Renal cortex interstitium (tissue), 15 donors: ENCODE measurements at places on chromosomes 12 and 14. TPM values are rescaled to one million over a fixed set of nuclear protein-coding genes. Genes with fewer than 3 reads are reported as not detected.

DNA sequence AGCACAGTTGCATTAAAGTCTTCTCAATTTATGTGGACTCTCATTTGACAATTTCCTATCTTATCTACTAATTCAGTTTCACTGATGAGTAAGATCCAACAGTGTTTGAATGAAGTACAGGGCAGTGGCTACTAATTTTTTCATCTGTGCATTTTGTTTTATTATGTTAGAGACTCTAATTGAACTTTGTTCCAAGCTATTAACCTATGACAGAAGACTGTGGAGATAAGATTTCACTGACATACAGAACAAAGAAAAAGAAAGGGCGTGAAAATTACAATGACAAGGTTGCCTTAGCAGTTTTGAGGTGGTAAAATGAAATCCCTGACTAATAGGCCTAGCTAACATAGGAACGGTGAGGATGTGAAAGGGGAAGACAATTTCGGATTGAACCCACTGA, 153.2 kb upstream of the SOX5 start:
- no peak for DNase-seq

GRCh38 chr12:28830491-28830890, 318.6 kb upstream of the FAR2 start:
- no peak for DNase-seq

DNA sequence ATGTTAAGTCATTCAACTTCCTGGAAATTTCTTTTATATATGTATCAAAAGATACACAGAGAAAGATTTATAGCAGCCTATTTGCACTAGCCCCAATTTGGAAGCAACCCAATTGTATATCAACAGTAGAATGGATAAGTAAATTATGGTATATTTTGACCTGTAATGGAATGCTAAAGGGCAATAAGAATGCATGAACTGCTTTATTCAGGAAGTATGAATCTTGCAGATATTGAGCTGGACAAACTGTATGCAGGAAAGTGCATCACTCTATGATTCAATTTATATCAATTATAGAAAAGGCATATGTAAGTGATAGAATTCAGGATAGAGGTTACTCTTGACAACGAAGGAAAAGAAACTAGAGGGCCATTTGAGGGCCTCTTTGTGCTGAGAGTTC, 913.1 kb upstream of the FBXO33 start:
- peak; percentile 12 for DNase-seq

GRCh38 chr12:114835031-114835430, 151.1 kb upstream of the TBX3 start:
- no peak for DNase-seq

- no peak for DNase-seq
Measured at GRCh38 chr14:80087411-80087810, 123.9 kb downstream of the DIO2 start.

- peak; percentile 19 for DNase-seq
Measured at GRCh38 chr12:79886917-79887519, 47.9 kb downstream of the PPP1R12A start.

DNA sequence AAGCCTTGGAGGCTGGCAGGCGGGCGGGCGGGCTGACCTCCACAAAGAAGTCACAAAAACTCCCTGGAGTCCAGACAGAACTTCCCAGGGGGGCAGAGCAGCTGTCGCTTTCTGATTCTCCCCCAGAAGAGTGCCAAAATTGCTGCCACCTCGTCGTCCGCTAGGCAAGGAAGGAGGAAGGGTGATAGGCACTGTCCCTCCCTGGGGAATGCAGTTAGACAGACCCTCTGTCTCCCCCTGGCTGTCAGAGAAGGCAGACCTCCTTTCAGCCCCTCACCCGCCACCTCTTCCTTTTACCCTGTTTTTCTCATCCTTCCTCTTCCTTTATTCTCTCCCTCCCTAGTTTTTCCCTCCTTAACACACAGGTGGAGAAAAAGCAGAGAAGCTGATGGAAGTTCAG, 18.7 kb downstream of the GRIN2B start:
- no peak for DNase-seq

- no peak for DNase-seq
Measured at GRCh38 chr12:80709811-80710726, 2.6 kb downstream of the MYF6 start.

DNA sequence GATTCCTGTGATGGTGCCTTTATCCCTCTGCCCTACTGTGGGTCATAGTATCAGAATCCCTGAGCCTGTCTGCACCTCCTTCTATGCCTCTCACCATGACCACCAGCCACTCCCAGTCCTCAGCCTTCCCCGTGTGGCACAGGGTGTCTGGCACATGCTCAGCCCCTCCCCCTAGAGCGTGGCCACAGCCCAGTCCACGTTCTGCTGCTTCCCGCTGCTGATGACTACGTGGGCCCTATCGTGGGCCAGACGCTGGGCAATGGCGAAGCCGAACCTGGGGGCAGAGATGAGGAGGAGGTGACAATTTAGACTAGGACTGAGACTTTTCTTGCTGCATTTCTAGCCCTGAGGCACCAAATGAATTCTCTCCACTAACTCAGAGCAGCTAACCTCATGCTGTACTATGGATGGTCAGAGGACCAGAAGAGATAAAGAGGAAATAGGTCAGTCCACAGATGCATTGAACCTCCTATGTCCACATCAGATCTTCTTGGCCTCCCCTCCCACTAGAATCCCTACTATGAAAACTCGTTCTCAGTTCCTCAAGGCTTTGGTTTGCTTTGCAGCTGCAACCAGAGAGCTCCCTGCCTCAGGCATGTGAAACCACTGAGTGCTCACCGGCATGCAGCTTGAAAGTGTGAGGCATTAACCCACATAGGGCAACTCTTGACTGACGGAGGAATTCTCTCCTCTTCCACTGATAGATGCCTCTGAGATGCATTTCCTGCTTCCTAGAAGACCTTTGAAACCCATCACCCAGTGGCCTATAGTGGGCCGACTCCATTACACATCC, 126.3 kb upstream of the DHRS4 start:
- no peak for DNase-seq

DNA sequence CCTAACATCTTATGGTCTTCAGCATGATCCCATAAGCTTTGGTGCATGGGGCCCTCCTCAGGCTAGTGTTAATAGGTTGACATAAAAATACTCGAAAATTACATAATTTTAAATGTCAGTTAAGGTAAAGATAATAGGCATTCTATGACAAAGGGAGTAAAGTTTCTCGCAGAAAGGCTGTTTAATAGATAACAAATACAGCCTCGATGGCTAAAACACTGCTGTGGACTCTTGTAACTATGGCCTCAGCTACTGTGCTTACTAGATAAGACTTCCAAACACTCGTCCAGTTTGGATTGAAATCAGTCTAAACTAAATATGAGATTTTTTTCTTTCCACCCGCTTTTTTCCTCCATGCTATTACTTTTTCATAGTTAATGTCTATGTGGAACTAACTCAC, 23.2 kb upstream of the MGST1 start:
- no peak for DNase-seq

GRCh38 chr12:14156606-14157005, 175.2 kb upstream of the GRIN2B start:
- DNase-seq: no peak

DNA sequence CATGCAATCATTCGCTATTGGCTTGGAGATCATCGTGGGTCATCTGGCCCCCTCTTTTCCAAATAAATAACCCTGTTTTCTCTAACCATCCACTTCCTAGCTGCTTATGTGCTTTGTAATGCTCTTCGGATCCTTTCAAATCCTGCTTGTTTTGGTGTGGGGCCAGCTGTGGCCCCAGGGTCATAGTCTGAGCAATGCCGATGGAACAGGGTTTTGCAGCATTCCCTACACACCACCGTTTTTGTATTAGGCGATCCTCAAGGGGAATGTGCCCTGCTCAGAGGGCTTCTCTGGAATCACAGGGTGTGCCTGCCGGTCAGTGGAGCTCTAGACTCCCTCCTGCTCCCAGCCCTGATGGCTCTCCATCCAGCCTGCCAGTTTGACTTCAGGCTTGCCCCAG, 78.1 kb upstream of the NRXN3 start:
- DNase-seq: no peak

GRCh38 chr12:95815632-95816212, 25.2 kb upstream of the NTN4 start:
- no peak for DNase-seq

- no peak for DNase-seq
Measured at GRCh38 chr12:4214877-4215228, 58.7 kb upstream of the CCND2 start.

- peak; percentile 62 for DNase-seq
Measured at GRCh38 chr14:36661506-36662257, at the start of gene PAX9. Gene PAX9 (plus strand): TSS chr14:36661860. CDS start chr14:36662090, 230 bp downstream.

DNA sequence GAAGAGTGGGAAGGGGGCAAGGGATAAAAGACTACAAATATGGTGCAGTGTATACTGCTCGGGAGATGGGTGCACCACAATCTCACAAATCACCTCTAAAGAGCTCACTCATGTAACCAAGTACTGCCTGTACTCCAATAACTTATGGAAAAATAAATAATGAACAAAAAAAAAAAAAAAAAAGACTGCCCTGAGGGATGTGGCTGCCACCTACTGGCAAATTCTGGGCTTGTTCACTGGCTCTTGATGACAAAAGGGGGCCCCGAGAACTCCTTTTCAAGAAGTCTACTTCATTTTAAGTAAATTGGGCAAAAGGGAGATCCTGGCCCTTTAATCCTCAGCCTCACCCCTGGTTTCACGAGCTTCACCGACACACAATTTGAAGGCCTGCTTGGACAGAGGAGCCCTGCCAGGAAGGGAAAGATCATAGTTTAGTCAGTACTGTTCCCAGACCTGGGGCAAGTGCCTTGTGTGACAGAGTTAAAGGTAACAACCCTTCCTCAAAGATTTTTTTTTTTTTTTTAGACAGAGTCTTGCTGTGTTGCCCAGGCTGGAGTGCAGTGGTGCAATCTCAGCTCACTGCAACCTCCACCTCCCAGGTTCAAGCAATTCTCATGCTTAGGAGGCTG, 26.1 kb upstream of the STAC3 start:
- DNase-seq: no peak

DNA sequence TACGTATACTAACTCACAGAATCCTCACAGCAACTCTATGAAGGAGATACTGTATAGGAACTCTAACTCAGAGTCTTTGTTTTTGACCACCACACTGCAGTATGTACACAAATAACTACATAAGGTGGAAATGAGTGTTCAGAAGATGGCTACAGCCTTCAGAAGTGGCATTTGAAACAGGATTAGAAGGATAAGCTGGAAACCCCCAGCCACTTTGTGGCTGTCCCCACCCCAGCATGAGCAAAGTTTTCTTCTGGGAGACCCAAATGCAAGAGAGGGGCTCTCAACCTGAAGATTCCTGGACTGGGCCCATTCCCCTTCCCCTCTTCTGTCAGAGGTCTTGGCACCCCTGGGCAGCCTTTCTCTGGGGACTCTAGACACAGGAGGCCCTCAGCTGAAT, 43.2 kb upstream of the PNMA1 start:
- DNase-seq: no peak

DNA sequence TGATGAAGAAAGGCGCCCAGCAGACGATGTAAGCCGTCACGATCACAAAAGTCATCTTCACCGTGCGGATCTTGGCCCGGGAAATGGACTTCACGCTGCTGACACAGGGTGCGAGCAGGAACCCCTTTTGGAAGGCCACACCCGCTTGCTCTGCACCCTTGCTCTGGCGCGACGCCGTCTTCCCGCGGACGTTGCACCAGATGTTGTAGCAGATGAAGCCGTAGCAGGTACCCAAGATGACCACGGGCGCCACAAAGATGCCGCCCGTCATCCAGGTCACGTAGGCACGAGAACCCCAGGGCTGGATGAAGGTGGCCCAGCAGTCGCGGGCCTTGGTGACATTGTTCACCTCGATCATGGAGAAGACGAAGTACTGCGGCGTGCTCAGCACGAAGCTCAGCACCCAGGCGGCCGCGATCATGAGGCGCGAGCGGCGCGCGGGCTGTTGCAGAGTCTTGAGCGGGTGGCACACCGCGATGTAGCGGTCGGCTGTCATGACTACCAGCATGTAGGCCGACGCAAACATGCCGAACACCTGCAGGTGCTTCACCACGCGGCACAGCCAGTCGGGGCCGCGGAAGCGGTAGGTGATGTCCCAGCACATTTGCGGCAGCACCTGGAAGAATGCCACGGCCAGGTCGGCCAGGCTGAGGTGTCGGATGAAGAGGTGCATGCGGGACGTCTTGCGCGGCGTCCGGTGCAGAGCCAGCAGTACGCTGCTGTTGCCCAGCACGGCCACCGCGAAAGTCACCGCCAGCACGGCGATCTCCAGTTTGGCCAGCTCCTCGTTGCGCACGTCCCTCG, 890 bp downstream of the AVPR1A start:
- DNase-seq: no peak

DNA sequence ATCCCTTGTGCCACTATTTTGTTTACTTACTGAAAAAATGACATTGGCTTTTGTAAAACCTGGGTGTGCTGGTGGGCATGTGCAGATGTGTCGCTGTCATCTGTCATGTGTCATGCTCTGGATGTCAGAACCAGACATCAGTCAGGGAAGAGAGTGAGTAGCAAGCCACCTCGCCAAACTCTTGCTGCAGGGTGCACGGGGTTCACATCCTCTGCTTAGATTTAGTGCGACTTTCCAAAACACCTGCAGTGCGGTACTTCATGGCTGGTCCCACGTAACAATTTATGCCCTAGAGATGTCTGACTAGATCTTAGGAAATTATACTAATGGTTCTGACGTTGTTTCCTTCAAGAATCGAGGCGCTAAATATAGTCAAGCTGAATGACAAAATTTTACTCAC, 106.7 kb downstream of the CRADD start:
- no peak for DNase-seq

GRCh38 chr14:95144849-95145248, 12.5 kb downstream of the DICER1 start:
- DNase-seq: no peak

DNA sequence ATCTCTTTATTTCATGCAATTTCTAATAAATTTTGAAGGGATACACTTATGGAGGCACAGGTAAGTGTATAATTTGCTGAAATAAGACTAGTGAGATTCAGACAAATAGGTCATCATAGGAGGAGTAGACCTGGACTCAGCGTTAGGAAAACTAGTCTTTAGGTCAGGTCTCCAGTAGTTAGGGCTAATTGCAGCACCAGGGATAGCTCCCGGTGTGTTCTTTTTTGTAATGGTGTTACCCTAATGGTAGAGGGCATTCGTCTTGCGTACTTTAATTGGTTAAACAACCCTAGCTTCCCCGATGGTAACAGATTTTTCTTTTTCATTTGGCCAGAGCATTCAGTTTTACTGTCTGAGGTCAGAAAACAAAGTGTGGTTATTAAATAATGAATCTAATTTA, 64.9 kb downstream of the ARID2 start:
- no peak for DNase-seq

GRCh38 chr12:32502693-32503502, 103.5 kb downstream of the FGD4 start:
- DNase-seq: no peak

GRCh38 chr14:64391113-64391725, 3.1 kb downstream of the MTHFD1 start:
- DNase-seq: no peak

- DNase-seq: no peak
Measured at GRCh38 chr12:70006619-70006973, 181.6 kb downstream of the MYRFL start.

The OR6C2 gene
- not detected for polyA plus RNA-seq

The CLBA1 gene
- 23.6 TPM for polyA plus RNA-seq

The SMAGP gene
- 19.2 TPM for polyA plus RNA-seq

The RASSF9 gene
- 13.0 TPM for polyA plus RNA-seq

The KCNA5 gene
- 2.0 TPM for polyA plus RNA-seq

The SMOC1 gene
- polyA plus RNA-seq: 2.1 TPM

The NXPH4 gene
- polyA plus RNA-seq: 3.0 TPM

The CAPS2 gene
- 10.3 TPM for polyA plus RNA-seq

The KRT86 gene
- not detected for polyA plus RNA-seq

The TBX5 gene
- not detected for polyA plus RNA-seq
